ENCODE measurements at places on chromosomes 1 and 21.

DNA sequence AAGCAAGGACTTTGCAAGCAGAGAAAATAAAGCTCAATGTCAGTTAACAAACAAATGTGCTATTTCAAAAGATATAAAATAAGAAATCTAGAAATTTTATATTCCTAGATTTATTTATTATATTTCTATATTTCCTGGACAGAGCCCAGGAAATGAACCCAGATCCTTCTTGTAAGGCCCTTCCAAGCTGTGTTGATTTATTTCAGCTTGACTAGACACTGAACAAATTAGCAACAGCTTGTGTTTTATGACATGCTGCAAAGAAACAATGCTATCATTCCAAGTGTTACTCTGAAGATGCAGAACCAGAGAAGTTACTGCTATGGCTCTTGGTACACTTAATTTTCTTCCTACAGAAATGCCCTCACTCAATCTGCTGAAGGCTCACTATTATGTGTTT, 6.2 kb downstream of the TGFBR3 start:
- no peak for DNase-seq

DNA sequence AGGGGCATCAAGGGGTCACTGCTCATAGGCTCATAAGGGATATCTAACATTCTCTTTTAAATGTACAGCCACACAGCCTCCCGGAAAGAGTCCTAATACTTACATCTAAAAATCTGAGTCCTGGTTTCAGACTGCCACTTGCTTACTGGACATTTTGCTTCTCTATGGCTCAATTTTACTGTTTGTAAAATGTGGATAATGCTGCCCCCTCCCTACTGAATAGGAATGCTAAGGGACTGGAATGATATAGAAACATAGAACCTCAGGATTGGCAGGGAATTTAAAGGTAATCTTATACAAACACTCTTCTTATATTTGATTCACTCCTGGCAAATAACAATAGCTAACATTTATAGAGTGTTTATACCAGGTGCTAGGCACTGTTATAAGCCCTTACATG, 910 bp upstream of the TNR start:
- DNase-seq = no peak

DNA sequence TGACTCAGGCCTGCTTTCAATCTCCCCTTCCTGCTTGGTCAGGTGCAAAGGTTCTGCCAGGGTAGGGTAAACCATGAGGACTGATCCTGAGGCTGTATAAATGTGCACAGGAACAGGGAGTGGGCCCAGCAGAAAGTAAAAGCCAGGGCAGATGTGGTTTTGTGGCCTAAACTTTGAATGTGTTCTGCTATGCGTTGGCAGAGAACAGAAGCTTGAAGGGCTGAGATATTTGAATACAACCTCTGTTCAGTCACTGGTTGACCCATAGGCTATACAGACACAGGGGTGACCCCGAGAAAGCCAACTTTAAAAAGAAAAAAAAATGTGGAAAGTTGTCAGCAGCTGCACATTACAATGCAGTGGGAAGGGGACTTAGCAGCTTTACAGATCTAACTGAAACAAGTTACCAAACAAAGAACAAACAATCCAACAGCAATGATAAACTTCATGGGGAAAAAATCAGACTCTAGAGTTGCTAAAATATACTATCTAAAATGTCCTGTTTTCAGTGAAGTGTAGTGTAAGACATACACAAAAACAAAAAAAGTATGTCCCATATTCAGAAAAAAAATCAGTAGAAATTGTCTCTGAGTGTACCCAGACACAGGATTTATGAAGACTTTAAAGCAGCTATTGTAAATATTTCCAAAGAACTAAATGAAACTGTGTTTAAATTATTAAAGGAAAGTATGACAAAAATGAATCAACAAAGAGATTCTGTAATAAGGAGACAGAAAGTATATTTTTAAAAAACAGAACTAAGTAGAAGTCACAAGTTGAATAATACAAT, 216.1 kb downstream of the RPS6KC1 start:
- no peak for DNase-seq

- DNase-seq = no peak
Measured at GRCh38 chr1:26626994-26627393, 68.8 kb upstream of the ARID1A start.

DNA sequence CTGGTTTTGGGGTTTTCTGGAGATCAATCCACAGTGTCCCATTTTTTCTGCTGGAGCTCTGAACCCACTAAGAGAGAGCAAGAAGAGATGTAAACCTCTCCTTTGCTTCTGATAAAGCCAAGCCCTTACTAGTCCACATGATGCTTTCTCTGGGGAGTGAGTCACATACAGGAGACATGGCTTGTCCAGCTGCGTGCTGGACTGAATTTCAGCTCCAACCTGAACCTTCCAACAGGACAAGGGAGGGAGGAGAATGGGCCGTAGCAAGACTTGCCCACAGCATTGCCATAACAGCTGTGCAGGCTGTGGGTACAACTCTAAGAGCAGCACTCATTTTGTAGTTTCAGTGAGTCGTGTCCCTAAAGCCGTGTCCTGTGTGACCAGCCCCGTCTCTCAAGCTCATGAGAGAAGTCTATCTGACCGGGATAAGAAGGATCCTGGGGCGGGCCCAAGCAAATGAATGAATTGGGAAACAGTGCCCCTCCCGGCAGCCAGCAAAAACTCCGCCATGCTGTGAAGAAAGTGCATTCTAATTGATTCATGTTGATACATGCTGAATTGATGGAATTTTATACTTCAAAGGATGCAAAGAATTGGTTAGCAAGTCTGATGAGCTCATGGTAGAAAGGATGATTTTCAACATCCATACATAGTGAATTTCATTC, 195.2 kb downstream of the GABPA start:
- DNase-seq = no peak

Measured in left renal cortex interstitium (tissue), 4 donors.